Thoracic aorta (tissue), 2 donors: ENCODE measurements at places on chromosomes 12 and 14. TPM values are rescaled to one million over a fixed set of nuclear protein-coding genes. Genes with fewer than 3 reads are reported as not detected.

- DNase-seq, result no peak
These were observed 63.2 kb downstream of the TESC start for GRCh38 chr12:117036046-117036445.

The FOXG1 gene
- total RNA-seq, result not detected

- DNase-seq, result no peak
These were observed 170.6 kb downstream of the OTOGL start for GRCh38 chr12:80269803-80270552.

- no peak for DNase-seq
These were observed 1.4 kb upstream of the DNAJC14 start for GRCh38 chr12:55830601-55831446.

GRCh38 chr12:88553941-88554658 lies 26.2 kb downstream of the KITLG start:
- DNase-seq, result no peak

DNA sequence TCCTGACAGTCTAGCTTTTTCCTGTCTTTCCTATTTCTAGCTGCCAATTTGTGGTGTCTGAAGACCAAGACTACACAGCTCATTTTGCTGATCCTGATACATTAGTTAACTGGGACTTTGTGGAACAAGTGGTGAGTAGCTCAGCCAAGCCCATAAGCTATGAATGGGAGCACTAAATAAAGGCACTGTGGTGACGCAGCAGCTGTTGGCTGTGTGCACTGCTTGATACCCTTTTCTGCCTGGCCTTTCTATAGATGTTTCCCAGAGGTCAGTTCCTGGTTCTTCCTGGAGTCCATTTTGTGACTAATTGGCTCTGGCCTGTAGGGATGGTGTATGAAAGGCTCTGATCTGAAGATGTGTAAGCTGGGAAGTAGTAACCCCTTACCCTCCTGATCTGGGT lies 20.5 kb downstream of the RNF10 start:
- DNase-seq, result no peak

DNA sequence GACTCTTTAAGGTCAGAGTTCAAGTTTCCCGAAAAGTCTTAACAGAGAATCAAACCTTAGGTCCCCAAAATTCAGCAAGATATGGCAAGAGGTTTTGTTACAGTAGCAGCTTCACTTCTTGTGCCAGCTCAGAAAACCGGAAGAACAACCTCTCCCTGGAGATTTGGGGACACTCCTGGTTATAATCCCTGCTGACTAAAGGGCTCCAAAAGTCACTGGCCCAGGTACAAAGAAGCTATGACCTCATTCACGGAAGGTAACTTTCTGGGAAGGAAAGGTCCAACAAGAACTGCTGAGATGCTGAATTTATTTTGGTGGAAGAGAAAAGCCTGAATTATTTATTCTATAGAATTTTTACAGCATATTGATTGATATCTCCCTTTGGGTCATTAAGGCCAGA lies 55.6 kb upstream of the DIO2 start:
- no peak for DNase-seq

The IAPP gene
- not detected for total RNA-seq

The NDUFA12 gene
- 67.1 TPM for total RNA-seq

- no peak for DNase-seq
These were observed 17.4 kb downstream of the KRT76 start for GRCh38 chr12:52759695-52760094.

The PCED1B gene
- 6.6 TPM for total RNA-seq

DNA sequence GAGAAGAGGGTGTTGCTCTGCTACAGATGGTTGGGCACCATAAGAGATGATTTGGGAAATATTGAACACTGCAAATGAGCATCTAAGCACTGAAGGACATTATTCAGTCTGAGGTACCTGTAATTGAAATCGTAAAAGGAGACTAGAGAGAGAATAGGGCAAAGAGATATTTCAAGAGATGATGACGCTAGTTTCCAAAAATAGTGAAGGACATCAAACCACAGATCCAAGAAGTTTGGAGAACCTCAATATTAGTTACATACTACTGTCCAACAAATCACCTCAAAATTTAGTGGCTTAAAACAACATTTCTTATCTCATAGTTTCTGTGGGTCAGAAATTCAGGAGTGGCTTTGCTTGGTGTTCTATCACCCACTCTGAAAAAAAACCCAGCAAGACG lies 4.5 kb upstream of the MBIP start:
- no peak for DNase-seq

DNA sequence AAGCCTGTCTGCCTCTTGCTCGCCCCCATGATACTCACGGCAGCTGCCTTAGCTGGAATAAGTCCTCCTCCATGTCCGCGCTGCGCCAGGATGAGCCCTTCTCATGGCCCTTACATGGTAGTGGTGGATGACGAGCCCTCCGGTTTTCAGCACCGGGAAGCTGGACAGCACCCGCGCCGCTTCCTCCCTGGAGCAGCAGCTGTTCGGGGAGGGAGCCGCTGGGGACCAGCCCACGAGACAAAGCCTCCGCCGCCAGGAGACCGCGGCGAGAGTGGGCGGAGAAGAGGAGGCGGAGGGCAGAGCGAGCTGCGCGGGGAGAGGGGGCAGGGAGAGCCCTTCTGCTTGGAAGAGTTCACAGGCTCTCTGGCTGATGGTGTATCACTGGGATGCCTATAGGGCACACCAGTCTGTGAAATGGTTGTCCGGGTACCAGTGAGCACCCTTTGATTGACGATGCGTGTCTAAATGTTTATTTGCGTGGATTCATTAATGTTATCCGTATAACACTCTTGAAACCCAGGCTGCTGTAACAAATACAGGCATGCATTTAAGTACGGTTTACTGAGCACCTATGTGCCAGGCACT lies at the start of gene SVOP:
TSS of gene SVOP (minus strand) at position 273 of the 585 bp plus-strand sequence. CDS start at position 73, 200 bp downstream.
- peak; percentile 3 for DNase-seq

GRCh38 chr12:69238589-69239351 lies 599 bp upstream of the CPSF6 start:
- no peak for DNase-seq

DNA sequence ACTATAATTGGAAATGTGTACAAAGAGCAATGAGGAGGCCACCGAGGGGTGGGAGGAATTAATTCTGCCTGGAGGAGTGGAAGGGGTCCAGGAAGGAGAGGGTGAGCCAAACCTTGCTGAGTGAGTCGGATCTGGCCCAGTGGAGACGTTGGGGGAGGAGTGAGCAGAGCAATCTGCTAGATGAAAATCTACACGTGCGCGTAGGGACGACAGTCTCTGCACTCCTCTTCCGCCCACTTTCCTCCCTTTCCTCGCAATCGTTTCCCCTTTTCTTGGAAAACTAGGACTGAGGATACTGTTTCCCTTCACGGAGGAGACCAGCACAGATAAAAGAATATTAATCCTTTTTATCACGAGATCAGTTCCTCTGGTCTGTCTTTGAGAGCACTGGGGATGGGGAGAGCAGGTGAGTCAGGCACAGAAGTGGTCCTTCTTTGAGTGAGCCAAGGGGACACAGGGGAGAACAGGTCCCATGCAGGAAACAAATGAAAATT lies 2.9 kb upstream of the NAB2 start:
- no peak for DNase-seq

The DHRS2 gene
- total RNA-seq, result not detected

The C14orf132 gene
- total RNA-seq, result 37.5 TPM

DNA sequence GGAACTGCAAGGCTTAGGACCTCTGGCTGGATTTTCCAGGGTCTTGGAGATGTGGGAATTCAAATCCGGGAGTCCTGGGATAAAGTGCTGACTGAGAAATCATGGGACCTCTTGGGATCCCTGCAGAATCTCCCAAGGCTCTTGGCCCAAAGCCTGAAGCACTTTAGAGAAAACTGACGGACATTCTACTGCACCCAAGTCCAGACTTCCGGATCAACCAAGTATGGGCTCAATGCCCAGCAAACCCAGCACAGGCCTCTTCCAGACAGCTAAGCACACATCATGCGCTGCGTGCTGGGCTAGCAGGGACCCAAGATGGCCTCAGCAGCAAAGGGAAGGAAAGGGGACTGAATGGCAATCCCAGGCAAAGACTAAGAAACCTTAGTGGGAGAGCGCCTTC lies 85.0 kb downstream of the ACTN1 start:
- DNase-seq, result peak; percentile 41

GRCh38 chr14:80637756-80638619 lies 303.6 kb downstream of the CEP128 start:
- no peak for DNase-seq

DNA sequence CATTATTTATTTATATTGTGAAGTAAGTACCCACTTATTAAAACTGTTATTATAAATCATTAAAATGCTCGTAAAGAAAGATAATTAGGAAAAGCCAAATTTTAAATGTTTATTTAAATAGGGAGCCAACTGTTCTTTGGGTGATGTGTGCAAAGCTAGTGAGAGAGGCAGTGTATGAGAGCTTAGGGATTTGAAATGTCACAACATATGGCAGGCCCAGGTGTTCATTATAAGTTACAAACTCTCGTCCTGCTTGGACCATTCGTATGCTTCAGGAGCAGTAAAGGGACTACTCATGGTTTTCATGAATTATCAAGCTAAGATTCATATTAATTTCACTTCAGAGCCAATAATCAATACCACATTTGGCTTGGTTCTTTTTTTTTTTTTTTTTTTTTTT lies 154.5 kb downstream of the TGFB3 start:
- DNase-seq, result no peak

GRCh38 chr14:103099733-103100280 lies 5.3 kb downstream of the EXOC3L4 start:
- no peak for DNase-seq

DNA sequence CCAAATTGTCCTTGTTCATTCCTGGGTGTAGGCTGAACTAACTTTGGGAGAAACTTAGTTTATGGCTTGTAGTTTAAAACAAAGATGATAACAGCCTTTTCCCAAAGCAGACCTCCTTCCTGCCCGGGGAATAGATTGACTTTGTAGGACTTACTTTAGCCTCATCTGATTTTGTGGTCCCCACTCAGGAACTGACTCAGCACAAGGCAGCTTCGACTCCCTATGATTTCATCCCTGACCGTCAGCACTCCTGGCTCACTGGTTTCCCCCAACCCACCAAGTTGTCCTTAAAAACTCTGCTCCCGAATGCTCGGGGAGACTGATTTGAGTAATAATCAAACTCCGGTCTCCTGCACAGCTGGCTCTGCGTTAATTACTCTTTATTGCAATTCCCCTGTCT lies 40.1 kb upstream of the DDHD1 start:
- DNase-seq, result no peak

The LRP1-AS gene
- total RNA-seq, result not detected

DNA sequence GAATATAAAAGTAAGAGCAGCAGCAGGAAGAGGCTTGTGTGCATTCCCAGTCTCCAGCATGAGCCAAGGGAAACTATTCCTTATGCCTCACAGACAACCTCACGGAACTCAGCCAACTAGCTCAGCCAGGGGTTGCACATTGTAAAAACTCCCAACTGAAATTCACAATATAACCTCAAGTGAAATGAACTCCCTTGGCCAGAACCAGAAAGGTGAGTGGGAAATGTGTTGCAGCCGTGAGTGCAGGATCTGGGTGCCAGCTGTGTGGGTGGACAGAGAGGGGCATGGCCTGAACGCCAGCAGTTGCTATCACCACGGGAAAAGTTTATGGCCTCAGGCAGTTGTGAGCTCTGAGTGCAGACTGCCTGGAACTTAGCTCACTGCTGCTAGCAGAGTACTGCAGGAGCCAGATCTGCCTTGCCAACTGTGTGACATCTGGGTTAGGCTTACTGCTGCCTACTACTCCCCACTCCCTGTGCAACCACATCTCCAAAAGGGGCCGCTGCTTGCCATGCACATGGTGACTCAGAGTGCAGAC lies 2.3 kb upstream of the CLEC1A start:
- no peak for DNase-seq

DNA sequence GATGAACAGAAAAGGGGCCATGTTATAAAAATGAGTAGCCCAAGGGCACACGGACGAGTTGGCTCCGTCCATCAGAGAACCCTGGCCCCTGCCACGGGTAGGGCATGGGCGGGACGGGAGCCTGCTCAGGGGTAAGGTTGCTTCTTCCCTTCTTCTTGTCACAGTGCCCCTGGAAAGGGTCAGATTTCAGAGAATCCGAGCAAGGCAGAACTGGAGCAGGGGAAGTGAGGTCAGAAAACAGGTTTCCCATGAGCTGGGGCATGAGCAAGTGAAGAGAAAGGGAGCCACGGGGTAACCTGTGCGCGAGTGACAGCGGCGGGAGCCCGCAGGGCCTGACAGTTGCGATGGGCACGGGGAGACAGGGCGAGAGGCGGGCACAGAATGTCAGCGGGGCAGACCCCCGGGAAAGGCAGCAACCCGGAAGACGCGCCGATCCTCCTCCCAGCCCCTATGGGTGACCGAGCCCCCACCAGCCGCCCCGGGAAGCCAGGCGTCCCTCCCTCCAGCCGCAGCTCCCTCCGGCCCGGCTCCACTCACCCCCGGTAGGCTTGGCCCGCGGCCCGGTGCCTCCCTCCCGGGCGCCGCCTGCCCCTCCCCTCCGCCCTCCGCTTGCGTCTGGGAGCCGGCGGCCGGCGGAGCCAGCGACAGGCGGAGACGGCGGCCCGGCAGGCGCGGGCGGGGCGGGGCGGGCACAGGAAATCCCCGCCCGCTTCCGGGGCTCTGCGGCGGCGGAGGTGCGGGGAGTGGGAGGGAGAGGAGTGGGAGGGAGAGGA lies at the start of gene ZNF641:
TSS of gene ZNF641 (minus strand) at position 671 of the 773 bp plus-strand sequence. CDS start 2,829 bp downstream, outside the sequence.
- DNase-seq, result peak; percentile 22

The MYH6 gene
- not detected for total RNA-seq

DNA sequence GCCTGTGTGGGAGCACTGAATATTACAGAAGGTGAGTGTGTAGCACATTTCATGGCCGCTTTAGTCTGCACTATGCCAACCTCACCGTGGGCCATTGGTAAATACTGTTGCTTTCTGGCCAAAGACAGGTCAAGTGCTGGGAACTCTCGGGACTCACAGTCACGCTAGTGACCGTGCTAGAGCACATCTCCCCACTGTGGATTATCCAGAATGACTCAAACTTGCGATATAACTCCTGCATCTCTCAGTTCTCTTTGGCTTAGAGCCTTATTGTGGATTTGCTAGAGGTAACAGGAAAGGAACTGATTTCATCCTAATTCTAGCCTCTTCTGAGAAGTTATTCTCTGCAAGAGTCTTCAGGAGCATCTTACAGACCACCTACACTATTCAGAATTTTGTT lies 86.5 kb downstream of the DAD1 start:
- no peak for DNase-seq

GRCh38 chr12:1924996-1925683 lies 6.7 kb upstream of the CACNA2D4 start:
- DNase-seq, result no peak

DNA sequence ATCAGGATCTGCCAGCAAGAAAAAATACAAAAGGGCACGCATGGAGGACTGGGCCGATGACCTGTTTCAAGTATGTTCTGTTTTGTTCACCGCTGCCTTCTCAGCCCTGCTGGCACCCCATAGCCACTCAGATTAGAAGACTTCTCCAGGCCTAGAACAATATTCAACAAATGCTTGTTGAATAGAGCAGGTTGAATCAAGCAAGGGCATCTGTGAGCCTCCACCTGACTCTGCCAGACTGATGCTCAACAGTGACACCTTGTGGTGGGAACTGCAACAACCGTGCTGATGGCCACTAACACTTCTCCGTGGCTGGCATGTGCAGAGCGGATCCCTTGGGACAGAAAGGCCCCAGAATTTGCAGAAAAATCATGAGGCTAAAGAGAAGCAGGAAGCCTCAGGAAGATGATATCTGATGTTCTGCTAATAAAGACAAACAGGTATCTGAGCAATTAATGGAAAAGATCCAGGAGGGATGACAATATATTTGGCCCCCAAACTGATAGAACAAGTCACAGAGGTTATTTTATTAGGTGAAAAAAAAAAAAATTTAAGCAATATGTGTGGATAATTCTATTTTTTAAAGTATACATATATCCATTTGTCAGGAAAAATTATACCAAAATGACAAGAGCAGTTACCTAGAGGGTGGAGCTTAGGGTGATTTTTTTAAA lies 114.3 kb downstream of the KSR2 start:
- DNase-seq, result no peak

The SP1 gene
- 50.9 TPM for total RNA-seq

GRCh38 chr12:84807249-84807648 lies 105.3 kb downstream of the SLC6A15 start:
- DNase-seq, result no peak

The KRT6A gene
- not detected for total RNA-seq
